ENCODE measurements at places on chromosomes 12 and 14. TPM values are rescaled to one million over a fixed set of nuclear protein-coding genes. Genes with fewer than 3 reads are reported as not detected.
A peak's percentile ranks its signal among the peaks of the same experiment; 100 is the strongest.

The WSB2 gene
- 113 TPM for total RNA-seq

The TTLL5 gene
- total RNA-seq: 24.0 TPM

The DPY19L2 gene
- total RNA-seq: 7.3 TPM

The KLC1 gene
- 238 TPM for total RNA-seq

The OR4K15 gene
- total RNA-seq: not detected

The PPP1R36 gene
- 0.94 TPM for total RNA-seq

The LMNTD1 gene
- not detected for total RNA-seq

DNA sequence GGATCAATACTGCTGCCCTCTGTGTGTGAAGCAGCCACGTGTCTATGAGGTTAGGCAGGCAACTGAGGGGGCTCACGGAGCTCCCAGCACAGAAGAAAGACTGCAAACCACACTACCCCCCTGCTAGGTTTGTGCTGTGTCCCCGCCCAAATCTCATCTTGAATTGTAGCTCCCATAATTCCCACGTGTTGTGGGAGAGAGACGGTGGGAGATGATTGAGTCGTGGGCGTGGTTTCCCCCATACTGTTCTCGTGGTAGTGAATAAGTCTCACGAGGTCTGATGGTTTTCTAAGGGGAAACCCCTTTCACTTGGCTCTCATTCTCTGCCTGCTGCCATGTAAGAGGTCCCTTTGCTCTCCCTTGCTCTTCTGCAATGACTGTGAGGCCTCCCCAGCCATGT is 68.6 kb downstream of the ACTN1 start:
- no peak for DNase-seq

GRCh38 chr12:75350413-75350812 is 15.9 kb downstream of the GLIPR1L1 start:
- no peak for DNase-seq

- DNase-seq: no peak
Measured at GRCh38 chr14:65321370-65321875, 91.1 kb upstream of the FUT8 start.

DNA sequence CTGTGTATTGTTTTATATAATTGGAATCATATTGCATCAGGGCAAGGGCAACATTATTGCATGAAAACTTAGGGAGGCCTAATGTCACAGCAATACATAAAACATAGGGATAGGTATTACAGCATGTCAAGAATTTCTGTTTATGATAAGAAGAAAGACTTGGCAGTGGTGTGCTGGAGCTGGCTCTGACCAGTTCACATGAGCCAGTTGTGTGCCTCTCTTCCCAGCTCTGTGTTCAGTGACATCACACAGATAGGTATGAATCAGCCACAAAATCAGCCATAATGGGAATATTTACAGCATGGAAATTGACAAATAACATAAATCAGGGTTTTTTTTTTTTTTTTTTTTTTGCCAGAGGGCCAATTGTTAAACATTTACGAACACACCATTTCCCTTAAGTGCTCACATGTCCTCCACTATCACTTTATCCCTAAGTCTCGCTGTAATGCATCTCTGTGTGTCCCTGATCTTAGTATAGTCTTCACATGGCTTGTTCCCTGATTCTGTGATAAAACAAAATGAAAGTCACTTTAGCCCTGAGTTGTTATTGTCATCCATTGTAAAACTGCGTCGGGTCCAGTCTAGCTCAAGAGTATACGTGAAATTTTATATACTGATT is 31.9 kb upstream of the ACSM4 start:
- DNase-seq: no peak

- DNase-seq: peak; percentile 58
Measured at GRCh38 chr12:32535288-32535999, 136.1 kb downstream of the FGD4 start.

DNA sequence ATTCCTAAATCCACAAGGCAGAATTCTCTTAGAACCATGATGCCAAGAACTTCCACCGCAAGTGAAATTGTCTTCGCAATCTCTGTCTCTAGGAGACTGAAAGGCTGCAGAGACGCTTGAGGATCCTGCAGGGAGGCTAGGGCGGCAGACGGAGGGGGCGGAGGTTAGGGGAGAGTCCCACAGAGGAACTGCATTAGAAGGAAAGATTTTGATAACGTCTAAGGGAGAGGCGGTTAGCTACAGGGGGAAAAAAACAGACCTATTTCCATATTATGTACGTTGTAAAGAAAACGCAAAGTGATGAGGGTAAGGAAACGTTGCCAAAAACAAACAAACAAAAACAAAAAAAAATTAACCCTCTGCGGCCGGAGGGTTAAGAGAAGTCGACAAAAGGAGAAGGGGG is 595 bp downstream of the KLHL28 start:
- peak; percentile 57 for DNase-seq

DNA sequence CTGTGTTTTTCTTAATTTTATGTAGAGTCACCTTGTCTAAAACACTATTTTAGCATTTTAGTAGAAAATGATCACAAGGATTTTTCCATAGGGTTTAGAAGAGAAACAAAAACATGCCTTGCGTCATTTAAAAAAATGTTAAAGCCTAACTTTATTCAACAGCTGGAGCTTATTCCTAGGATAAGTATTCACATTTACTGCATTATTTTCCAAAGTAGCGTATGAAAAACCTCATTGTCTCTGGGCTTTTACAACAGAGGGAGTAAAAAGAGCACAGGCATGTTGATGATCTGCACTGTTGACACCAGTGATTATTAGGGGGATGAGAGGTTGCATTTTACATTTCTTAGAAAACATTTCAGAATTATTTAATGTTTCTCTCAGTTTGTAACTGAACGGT is 66.1 kb downstream of the FRMD6 start:
- DNase-seq: no peak

GRCh38 chr14:103436533-103436932 is 51.3 kb downstream of the MARK3 start:
- DNase-seq: no peak

- DNase-seq: no peak
Measured at GRCh38 chr14:98704441-98704840, 567.6 kb downstream of the BCL11B start.

GRCh38 chr12:6249580-6249979 is 49.4 kb downstream of the CD9 start:
- DNase-seq: no peak

- no peak for DNase-seq
Measured at GRCh38 chr12:53204351-53204750, 2.7 kb downstream of the ITGB7 start.

- DNase-seq: no peak
Measured at GRCh38 chr14:37411079-37411735, 183.8 kb downstream of the FOXA1 start.

DNA sequence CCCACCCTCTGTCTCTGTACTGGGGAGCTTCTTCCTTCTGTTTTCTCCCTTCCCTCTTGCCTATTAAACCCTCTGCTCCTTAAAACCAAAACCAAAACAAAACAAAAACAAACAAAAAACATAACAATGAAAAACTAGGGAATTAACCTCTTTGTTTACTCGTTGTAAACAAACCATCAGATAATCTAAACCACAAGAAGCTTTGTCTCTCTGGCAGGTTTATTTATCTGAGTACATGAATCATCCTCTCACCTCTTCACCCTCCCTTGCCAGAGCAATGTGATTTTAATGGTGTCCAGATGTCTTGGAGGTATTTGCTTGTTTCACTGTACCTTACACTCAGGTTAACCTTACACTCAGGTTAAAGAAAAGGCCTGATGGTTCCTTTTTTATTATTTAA is 66.1 kb downstream of the DYRK2 start:
- peak; percentile 35 for DNase-seq

DNA sequence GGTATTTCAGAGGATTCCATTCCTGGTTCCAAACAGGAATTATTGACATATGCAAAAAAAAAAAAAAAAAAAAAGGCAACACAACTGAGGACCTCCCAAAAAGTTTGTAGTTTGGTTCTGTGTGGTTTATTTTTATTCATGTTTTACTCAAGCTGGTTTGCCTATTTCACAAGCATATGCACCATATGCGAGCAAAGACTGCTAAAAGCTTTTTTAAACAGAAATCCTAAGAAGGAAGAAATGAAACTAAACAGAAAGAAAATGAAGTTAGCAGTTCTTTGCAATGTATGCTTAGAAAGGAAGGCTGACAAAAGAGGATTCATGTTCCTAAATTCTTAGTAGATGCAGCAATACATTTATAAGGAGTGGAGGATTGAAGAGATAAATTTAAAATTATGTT is 487.6 kb upstream of the FLRT2 start:
- DNase-seq: no peak

- peak; percentile 48 for DNase-seq
Measured at GRCh38 chr14:85535991-85536832, 6.3 kb downstream of the FLRT2 start.

- no peak for DNase-seq
Measured at GRCh38 chr12:50765095-50765911, 1.4 kb downstream of the ATF1 start.

GRCh38 chr14:73777420-73777819 is 63.2 kb upstream of the PNMA1 start:
- no peak for DNase-seq

DNA sequence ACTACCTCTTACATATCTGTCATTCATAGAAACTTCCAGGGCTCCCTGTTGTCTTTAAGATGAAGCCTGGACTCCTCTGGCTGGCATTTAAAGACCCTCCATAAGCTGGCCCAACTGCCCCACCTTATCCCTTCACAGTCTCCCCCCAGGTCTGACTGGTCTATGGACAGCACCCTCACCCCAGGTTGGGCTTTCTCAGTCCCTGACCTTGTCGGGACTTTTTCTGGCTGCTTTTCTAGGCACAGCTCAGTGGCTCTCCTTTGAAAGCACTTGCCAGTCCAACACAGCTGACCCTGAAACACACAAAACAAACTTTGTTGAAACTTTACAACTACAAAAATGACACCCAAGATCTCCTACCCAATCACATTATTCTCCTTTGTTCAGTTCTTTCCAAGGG is 13.9 kb upstream of the MYH7 start:
- no peak for DNase-seq

DNA sequence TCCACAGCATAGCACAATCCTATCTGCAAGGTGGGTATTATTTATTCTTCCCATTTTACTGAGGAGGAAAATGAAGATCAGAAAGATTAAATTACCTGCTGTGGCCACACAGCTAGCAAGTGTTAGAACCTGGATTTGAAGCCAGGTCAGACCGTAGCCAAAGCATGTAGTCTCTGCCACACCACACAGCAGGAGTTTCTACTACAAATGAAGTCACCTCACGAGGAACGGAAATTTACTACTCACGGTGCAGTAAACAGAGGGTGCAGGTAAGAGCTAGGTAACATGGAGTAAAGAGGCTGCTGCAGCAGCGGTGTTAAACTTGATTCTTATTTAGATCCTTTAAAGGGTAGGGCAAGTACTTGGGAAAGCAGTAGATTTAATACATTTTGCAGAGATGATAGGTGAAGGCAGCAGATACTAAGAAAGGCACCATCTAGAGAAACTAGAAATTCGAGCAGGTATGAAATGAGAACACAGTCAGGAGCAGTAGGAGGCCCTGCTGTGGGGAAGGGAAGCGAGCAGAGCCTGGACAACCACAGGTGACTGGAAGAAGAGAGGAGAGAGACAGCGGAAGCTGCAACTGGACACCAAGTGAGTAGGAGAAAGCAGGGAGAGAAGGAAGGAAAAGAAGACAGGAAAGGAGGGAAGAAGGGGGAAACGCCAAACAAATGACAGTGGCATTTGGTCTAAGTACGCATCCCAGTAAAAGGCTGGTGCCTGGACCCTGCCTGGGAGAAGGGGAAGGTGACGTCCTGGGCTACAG is 21.5 kb downstream of the SPTB start:
- no peak for DNase-seq

- DNase-seq: peak; percentile 33
Measured at GRCh38 chr14:65303190-65303898, 109.2 kb upstream of the FUT8 start.

- no peak for DNase-seq
Measured at GRCh38 chr14:92575748-92576303, 62.2 kb downstream of the RIN3 start.

DNA sequence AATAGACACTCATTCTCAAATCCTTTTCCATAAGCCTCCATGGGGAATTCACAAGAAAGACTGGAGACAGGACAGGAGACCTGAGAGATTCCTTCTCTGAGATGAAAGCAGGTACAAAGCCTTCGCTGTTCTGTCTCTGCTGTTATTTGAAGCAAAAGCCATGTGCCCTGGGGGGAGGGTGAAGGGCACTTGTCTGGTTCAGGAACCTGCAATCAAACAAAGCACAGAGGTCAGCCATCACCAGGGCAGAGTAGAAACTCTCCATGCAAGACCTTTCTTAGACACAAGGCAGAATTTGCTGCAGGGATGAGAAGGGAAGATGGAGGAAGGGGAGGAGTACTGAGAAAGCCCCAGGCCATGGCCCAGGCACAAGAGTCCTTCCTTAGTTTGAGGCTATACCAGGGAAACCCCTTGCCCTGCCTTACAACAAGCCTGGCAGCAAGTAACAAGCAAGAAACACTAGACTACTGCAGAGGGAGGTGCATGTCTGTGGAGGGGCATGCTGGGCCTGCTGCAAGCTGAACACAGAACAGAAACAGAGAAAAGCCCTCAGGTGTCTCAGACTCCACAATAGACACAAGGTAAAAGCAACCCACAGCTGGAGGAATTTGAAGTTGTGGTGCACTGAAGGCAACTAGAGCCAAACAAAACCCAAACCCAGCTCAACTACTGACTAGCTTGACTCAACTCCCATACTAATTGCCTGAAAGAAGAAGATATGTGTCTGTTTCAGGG is 7.8 kb upstream of the ART4 start:
- DNase-seq: no peak

DNA sequence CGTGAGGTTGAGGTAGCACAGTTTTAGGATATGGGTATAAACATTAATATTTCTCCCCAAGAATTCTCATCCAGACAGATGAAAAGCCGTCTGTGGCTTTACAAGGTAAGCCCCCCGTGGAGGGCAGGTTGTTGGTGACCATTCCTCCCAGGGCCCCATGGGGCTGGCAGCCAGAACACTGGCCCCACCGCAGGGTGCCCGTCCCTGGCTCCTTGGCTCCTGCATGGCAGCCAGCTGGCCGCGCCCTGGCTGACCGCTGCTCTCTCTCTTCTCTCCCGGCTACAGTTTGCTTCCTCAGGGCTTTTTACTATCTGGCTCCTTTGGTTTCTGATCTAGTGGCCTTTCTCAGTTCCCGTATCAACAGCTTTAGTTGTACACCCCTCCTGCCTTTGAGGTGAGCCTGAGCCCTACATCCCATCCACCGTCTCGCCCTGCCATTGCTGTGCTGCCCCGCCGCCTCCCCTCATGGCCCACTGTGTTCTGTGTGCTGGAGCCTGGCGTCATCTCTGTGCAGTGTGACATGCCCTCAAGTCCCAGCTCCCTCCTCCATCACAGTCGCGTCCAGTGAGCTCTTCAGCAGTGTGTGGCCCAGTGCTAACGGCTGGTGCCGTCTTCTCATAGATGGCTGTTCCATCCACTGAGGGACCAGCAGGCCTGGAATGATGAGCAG is 25.8 kb downstream of the RAB35 start:
- no peak for DNase-seq

GRCh38 chr12:132324173-132324572 is 5.2 kb downstream of the GALNT9 start:
- DNase-seq: no peak

DNA sequence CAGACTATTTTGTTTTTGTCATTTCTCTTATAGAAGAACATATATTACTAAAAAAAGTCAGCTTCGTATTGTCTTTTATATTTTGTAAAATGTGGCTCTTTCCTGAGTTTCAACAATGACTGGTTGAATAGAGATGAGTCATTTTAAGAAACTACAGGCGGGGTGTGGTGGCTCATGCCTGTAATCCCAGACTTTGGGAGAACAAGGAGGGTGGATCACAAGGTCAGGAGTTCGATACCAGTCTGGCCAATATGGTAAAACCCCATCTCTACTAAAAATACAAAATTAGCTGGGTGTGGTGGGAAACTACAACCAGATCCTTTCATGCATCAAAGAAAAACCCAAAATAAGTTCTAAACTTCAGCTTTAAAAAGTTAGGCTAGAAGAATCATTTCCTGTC is 28.8 kb downstream of the HECTD4 start:
- peak; percentile 25 for DNase-seq

GRCh38 chr14:85075694-85076476 is 454.1 kb upstream of the FLRT2 start:
- DNase-seq: no peak

Data from astrocyte (in vitro differentiated cells and primary cell).